ENCODE measurements at places on chromosomes 13 and 19.

- no peak for DNase-seq
Measured at GRCh38 chr19:47540748-47541147, 25.9 kb upstream of the NAPA start.

- DNase-seq: no peak
Measured at GRCh38 chr19:574658-575526, 2.5 kb downstream of the BSG start.

DNA sequence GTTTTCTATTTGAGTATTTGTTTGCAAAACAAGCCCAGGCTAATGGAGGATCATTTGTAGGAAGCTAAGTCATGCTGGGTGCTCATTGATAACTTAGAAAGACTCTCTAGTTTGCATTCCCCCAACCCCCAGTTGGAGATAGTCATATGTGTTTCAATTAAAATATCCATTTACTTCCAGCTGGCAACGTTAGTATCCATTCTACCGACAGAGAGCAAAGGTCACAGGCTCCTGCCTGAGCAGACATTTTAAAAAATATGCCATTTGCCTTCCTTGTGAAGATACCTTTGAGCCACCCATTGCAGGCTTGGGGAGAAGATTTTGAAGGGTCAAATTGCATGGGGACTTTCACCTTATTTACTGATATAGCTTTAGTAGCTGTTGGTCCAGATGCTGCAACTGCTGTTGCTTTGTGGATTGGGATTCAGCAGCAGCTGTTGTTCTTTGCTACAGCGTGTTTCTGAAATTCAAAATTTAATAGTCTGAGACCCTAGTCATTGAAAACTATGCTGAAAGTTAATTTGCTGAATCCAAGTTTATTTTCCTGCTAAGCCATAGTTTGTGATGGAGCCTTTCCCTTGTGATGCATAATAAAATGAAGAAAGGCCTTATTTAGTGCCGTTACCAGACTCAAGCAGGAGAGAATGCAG is 335.1 kb downstream of the GPC6 start:
- DNase-seq: no peak

- no peak for DNase-seq
Measured at GRCh38 chr13:40235160-40235796, 431.2 kb downstream of the FOXO1 start.

GRCh38 chr13:45178349-45179162 is 22.3 kb downstream of the KCTD4 start:
- DNase-seq: peak; percentile 84

GRCh38 chr13:73945871-73946270 is 188.3 kb downstream of the KLF12 start:
- DNase-seq: no peak

GRCh38 chr19:17091758-17092333 is 16.3 kb downstream of the MYO9B start:
- no peak for DNase-seq

DNA sequence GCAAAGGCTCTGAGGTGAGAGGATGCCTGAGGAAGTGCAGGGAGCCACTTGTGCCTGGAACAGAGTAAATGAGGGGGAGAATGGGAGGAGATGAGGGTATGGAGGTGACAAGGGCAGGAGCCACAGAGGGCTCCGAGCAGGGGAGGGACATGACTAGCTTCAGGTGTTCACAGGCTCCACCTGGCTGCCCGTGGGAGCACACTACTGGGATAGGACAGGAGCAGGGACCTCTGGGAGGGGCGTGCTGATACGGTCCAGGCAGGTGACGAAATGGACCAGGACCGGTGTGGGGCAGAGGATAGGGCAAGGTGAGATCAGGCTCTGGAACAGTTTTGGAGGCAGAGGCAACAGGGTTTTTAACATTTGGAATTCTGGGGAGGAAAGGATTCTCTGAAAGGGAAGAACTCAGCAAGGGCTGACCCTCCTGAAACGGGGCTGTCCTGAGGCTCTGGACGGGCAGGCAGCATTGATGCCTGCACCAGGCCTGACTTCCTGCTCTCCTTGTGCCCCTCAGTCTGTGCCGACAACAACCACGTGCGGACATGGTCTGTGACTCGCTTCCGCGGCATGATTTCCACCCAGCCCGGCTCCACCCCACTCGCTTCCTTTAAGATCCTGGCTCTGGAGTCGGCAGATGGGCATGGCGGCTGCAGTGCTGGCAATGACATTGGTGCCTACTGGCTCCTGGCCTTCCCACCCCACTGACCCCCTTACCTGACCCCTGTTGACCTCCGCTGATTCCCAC is 11.6 kb downstream of the SHKBP1 start:
- peak; percentile 59 for DNase-seq

DNA sequence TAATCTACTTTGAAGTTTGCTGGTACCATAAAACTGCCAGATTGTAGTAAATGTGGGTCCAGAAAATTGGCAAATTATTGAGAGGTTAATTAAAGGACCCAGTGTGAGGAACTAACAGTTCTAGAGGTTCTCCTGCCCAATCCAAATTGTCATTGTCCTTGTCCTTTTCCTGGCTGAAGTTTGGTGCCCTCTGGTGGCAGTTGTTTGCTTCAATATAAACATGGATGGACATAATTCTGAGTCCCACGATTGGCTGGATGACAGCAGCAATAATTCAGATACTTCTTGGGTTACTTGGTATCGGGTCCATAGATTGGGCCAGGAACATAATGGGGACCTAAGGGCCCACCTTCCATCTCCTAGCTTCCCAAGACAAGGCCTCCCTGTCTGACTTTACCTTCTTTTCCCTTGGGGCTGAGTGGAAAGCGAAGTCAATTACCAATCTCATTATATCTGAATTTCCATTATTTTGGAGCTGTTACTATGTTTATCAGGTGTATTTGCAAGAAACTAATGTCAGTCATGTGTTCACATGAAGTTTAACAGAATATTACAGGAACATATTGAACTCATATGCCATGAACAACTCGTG is 33.8 kb upstream of the GARRE1 start:
- DNase-seq: no peak

GRCh38 chr19:31317093-31317492 is 32.1 kb downstream of the TSHZ3 start:
- no peak for DNase-seq

DNA sequence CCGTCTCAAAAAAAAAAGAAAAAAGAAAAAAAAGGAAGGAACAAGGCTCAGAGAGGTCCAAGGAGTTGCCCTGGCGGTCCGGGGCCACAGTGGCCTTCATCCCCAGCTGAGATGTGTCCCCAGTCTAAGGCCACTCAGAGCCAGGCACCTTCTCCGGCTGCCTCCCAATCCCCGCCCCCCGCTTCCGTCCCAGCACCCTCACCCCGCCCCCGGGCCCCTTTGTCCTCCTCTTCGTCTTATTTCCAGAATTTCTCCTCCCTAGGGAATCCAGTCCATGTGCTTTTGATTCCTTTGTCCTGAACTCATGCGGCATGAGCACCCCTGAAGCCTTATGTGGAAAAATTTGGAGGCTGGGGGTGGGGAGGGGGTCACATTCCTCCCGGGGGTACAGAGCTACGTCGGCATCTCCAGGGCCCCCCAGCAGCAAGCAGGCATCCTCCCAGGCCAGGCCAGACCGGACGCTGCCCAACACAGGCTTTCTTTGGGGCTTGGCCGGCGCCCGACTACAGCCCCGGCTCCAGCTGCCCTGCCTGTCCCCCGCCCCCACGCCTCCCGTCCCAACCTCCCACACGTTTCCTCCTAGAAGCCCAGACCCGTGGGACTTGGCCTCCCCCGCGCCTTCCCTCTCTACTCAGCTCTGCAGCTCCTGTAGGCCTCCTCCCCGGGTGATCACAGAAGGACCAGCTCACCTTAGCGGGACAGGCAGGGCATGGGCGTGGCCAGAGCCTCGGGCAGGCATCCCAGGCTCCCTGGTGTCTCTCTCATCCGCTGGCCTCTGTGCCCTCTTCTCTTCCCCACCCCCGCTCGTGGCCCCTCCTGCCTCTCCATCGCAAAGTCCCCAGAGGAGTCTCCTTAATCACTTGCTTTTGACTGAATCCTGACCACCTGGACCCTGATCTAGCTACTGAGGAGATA is 17.8 kb upstream of the ADGRE5 start:
- DNase-seq: peak; percentile 53

- DNase-seq: no peak
Measured at GRCh38 chr13:42859760-42860159, 78.4 kb downstream of the FAM216B start.

DNA sequence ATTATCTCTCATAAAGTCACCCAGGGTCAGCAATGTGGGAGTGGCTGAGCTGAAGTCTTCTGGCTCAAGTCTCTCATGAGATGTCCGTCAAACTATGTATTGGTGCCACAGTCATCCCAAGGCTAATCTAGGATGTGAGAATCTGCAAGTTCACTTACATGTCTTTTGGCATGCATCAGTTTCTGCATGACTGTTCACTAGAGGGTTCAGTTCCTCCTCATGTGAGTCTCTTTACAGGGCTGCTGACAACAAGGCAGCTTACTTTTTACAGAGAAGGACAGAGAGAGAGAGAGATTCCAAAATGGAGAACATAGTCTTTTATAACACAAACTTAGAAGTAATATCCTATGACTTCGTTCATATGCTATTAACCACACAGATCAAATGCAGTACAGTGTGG is 328.8 kb upstream of the SLITRK1 start:
- DNase-seq: no peak

- no peak for DNase-seq
Measured at GRCh38 chr13:28751175-28751960, 32.6 kb upstream of the SLC46A3 start.

DNA sequence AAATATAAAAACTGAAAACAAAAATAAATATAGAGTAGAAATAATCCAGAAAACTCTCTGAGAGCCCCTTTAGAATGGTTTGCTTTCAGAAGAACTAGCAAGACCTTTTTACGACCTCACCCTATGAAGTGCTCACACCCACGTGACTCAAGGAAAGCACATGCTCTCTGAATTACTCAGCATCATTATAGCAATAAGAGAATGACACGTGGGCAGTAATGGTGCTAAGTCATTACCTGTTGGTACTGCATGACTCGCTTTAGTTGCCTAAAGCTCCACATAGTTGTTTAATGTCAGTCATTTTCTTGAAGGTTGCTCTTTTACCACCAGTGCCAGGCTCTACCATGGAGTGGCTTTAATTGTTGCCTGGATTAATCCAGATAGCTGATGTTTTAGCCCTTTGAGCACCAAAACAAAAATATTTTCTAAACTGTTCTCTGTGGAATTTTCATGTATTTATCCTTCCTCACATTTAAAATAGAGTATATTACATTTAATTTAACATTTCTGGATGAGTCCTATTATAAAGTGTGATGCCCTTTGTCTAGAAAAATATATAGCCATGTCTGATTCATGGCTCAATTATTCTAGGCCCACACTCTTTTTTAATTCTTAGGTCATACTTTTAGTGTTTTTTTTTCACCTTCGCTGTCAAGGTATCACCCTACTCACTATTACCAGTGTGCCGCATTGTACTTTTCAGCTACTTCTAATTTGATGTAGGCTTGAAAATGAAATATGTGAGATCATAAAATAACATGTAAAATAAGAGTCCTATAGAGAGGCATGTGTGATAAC is 56.8 kb downstream of the THSD1 start:
- peak; percentile 94 for DNase-seq

DNA sequence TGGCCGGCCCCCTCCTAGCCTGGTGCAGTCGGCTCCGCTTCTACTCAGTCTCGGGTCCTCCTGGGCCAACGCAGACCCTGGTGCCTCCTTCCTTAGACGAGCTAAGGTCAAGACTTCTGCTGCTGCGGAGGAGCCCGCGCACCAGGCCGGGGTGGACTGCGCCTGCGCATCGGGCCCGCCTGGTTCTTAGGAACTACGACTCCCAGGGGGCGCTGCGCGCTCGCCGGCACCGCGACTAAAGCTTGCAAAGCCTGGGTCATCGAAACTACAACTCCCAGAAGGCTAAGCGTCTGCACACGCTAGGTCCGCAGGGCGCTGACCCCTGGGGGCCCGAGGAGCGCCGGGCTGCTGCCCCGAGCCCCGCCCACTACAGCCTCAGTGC is at the start of gene ZNF835:
TSS of gene ZNF835 (minus strand) at position 145 of the 382 bp plus-strand sequence. CDS start 6,559 bp downstream, outside the sequence.
- no peak for DNase-seq

- DNase-seq: no peak
Measured at GRCh38 chr19:45303269-45304060, 19.2 kb downstream of the CKM start.

- DNase-seq: no peak
Measured at GRCh38 chr13:51041126-51041525, 69.9 kb downstream of the C13orf42 start.

DNA sequence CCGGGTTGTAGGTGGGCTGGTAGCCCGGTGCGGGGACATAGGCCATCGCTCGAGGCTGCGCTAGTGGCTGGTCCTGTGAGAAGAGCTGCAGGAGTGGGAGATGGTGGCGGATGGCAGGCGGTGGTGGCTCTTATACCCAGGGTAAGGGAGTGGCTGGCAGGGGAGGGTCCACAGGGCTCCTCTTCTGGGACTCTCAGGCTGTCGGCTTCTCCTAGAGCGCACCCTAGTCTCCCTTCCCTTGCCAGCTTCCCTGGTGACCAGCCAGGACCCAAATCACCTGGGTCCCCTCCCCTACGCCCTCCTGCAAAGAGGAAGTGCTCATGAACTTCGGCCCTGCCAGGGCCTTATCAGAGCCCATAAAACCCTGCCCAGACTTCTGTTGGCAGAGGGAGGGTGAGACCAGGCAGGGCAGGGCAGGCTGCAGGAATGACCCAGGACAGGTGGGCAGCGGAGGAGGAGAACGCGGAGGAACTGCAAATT is at the start of gene LGALS4:
TSS of gene LGALS4 (minus strand) at position 105 of the 480 bp plus-strand sequence. CDS start at position 46, 59 bp downstream.
- no peak for DNase-seq

DNA sequence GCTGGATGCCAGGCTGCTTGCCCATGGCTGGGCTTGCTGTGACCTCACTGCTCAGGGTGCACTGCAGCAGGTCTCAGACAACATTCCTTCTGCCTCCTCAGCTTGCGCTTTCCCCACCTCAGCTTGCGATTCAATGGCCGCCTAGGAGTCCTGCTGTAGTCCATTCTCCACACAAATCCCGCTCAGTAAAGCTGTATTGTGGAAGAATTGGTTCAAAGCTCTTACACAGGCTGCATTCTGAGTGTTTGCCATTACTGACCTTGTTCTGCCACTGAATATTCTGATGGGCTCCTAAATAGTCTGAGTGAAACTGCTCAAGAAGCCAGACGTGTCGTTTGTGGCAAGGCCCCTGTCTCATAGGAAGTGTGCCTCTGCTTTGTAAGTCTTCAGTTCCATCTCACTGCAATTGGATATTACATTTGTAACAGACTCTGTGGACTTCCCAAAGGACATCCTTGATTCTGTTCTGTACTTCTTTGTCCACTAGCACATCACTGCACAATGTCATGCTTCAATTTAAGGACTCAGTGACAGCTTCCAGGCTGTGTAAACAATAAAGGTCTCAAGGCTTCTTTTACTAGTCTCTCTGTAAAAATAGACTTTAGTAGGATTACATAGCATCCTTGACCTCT is 49.8 kb downstream of the KATNAL1 start:
- no peak for DNase-seq

- DNase-seq: no peak
Measured at GRCh38 chr13:66399873-66400272, 830.3 kb downstream of the PCDH9 start.

DNA sequence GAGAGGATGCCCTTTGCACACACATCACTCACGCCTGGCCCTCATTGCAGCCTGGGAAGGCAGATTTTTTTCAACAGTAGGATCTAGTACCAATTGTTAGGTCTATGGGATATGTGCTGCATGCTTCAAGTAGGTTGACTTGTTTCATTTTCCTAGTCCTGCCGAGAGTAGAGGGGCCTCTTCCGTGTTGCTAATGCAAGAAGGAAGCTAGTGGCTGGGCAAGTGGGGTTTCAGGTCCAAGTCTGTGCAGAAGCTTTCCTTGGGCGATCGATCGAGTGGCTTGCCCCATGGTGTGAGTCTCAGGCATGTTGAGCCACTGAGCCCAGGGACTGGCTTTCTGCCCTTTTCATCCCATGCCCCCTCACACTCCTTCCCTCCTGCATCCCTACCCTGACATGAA is 13.7 kb downstream of the ILF3 start:
- no peak for DNase-seq

Data from RCC 7860 (cell line).